ENCODE measurements at places on chromosomes 4 and X.

- DNase-seq: no peak
Measured at GRCh38 chrX:17459661-17460060, 84.7 kb downstream of the NHS start.

GRCh38 chr4:25813448-25814106 is 49.2 kb downstream of the SEL1L3 start:
- no peak for DNase-seq

DNA sequence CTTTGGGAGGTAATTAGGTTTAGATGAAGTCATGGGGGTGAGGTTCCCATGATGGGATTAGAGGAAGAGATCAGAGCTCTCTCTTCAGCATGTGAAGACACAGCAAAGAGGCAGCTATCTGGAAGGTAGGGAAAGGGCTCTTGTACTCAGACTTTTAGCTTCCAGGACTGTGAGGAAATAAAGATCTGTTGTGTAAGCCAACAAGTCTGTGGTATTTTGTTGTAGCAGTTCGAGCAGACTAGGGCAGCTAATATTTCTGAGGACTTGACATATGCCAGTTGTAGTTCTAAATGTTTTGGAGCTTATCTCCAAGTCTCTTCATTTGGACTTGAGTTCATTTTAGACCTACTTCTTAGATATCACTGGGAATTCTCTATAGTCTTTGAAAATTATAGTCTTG is 137.3 kb upstream of the PDE5A start:
- no peak for DNase-seq

GRCh38 chrX:101619364-101619763 is 1.6 kb upstream of the ARMCX6 start:
- DNase-seq: no peak

- no peak for DNase-seq
Measured at GRCh38 chr4:143986180-143986579, 33.0 kb downstream of the GYPB start.

- DNase-seq: no peak
Measured at GRCh38 chrX:47215291-47215900, 3.1 kb upstream of the CDK16 start.

GRCh38 chr4:177485528-177485927 is 43.3 kb upstream of the AGA start:
- DNase-seq: no peak

- DNase-seq: no peak
Measured at GRCh38 chr4:52091801-52092200, 40.7 kb downstream of the SPATA18 start.

DNA sequence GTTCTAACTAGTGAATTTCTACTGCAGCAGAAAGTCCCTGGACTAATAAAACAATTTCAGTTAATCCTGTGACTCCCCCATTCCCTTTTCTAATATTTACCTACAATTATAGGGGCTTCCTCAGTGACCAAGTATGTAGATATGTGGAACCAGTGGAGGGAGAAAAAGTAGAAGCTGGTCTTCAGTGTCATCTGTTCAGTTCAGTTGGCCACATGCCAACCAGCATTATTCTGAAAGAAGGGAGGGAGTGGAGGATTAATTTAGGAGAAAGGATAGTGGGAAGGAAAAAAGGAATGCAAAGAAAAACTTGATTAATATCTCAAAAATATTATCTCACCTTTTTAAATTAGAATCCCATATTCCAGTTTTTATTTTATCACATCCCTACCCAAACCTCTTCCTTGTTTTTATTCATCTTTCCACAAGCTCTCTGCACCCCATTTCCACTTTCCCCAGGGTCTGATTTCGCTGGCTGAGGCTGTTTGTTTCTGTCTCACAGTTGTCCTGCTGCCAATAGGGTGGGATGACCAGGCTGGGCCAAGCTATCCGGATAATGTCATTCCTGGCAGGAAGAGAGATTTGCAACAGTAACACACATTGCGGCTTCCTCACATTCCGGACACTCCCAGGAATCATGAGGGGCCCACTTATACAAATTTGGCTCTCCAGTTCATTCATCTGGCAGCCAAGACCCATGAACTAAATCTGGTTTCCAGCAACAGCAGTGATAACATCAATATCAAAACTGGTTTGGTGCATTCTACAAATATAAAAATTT is 24.6 kb upstream of the ANTXR2 start:
- no peak for DNase-seq

- DNase-seq: no peak
Measured at GRCh38 chrX:72255445-72255844, 16.6 kb upstream of the ERCC6L start.

DNA sequence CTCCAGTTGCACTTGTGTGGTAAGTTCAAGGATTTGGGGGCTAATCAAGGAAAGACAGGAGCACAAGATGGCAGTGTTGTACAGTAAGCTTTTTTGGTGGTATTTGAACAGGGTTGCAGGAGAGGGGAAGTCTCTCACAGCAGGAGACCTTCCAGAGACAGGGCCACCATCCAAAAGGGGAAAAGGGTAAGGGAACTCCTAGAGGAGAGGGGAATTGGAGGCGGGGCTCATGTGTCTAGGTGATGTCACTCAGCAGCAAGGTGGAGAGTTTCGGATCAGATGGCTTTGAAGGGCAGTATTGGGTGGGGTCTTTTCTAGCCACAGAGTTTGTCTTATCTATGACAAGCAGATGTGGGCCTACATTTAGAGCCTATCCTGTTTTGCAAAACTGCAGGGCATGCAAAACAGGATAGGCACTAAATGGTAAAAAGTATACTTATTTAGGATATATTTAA is 13.4 kb upstream of the RNF175 start:
- no peak for DNase-seq

DNA sequence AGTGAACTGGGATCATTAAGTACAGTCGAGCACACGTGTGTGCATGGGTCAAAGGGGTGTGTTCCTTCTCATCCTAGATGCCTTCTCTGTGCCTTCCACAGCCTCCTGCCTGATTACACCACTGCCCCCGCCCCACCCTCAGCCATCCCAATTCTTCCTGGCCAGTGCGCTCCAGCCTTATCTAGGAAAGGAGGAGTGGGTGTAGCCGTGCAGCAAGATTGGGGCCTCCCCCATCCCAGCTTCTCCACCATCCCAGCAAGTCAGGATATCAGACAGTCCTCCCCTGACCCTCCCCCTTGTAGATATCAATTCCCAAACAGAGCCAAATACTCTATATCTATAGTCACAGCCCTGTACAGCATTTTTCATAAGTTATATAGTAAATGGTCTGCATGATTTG is 22.3 kb downstream of the SLC34A2 start:
- no peak for DNase-seq

DNA sequence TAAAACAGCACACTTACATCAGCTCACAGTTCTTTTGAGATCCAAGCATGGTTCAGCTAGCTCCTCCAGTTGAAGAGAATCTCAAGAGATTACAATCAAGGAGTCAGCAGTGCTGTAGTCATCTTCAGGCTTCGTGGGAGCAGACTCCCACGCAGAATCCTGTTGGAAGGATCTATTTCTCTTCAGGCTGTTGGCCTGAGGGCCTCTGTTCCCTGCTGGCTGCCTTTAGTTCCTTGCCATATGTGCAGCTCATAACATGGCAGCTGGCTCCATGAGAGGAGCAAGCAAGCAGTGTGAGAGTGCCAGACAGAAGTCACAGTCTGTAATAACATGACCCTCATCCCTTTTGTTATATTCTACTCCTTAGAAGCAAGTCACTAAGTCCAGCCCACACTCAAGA is 168.6 kb downstream of the COX18 start:
- DNase-seq: no peak

DNA sequence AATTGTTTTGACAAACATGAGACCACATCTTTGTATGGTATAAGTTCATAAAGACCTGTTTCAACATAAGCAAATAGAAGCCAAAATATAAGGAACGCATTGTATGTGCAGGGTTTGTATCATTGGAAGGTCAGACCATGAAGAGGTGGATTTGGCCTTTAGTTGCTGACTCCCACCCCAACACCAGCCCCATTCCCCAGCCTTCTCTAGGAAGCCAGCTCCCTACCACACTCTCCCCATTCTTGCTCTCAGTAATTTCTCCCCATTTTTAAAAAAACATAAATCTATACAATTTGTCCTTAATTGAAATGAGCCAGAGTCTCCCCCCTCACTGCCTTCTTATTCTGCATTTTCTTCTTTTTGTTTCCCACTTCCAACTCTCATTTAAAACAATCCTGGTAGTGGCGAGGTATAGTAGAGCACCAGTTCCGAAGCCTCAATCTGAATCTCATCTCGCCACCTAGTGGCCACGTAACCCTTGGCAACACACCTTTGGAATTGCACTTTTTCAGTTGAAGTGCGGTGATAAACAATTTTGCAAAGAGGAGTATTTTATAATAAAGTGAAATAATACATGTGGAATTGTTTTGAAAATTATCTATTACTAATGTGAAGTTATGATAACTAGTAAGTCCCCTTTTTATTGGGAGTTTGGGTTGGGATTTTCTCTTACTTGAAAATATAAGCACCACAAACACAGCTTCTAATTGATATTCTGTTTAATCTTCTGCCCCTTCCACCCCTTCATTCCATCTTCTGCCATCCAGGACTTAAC is 126.6 kb downstream of the ASB9 start:
- DNase-seq: no peak

DNA sequence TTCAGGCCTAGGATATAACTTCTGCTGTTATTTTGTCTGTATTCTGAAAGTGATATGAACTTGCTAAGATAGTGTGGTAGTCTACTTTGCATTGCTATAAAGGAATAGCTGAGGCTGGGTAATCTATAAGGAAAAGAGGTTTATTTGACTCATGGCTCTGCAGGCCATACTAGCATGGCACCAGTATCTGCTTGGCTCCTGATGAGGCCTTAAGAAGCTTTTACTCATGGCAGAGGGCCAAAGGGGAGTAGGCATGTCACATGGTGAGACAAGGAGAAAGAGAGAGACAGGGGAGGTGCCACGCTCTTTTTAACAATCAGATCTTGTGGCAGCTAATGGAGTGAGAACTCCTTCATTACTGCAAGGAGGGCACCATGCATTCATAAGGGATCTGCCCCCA is 247.3 kb downstream of the GPAT3 start:
- no peak for DNase-seq

GRCh38 chrX:152072236-152072635 is 66.1 kb downstream of the MAGEA10 start:
- DNase-seq: no peak

DNA sequence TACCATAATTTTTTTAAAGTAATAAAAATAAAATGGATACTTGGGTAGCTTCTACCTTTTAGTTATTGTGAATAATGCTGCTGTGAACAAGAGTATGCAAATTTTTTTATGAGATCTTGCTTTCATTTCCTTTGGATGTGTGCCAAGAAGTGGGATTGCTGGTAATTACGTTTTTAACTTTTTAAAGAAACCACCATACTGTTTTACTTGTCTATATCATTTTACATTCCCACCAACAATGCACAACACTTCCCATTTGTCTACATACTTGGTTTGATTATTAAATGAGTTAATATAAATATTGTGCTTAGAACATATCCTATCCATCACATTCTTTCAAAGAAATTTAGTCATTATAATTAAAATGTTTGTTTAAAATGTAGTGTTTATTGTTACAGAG is 3.9 kb upstream of the SULT1B1 start:
- no peak for DNase-seq

DNA sequence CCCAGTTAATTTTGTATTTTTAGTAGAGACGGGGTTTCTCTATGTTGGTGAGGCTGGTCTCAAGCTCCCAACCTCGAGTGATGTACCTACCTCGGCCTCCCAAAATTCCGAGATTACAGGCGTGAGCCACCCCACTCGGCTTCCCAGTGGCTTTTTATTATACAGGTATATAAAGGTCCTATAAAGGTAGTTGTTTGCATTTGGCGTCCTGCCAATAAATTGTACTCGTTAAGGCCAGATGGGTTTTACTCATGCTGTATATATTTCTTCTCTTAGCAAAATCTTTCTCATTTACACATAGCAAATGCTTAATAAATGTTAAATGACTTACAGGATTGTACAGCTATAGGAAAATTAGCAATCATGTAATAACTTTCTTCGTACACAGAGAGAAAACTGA is 6.9 kb downstream of the SHROOM3 start:
- no peak for DNase-seq

DNA sequence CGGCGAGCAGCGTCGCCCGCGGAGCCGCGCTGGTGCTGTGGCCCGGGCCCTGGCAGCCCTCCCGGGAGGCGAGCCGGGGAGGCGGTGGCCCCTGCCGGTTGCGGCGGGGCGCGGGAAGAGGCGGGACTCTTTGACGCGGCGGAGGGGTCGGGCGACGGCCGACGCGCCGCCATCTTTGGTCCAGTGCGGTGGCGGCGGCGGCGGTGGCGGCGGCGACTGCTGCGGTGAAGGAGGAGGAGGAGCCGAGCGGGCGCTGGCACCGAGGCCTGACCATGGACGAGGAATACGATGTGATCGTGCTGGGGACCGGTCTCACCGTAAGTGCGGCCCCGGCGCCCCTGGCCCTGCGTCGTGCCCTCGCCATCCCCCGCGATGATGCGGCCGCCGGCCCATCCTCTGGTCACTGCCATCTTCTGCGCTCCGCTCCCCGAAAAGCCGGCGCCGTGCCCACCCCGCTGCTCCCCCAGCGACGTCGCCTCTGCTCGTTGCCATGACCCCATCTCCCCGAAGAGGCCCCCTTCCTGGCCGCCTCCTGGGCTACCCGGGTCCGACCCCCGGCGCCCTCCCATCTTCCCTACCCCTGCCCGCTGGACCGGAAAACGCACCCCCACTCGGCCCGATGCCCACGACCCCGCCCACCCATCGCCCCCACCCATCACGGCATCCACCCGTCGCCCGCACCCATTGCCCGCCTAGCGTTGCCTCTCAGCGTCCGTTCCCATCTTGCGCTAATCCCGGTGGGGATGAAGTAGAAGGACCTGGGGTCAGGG is at the start of gene GDI1:
GDI1 (plus strand) TSS at position 172 of the 770 bp plus-strand sequence; CDS start at position 273, 101 bp downstream.
- no peak for DNase-seq

GRCh38 chr4:140211693-140212092 is 57.7 kb upstream of the MAML3 start:
- DNase-seq: no peak

DNA sequence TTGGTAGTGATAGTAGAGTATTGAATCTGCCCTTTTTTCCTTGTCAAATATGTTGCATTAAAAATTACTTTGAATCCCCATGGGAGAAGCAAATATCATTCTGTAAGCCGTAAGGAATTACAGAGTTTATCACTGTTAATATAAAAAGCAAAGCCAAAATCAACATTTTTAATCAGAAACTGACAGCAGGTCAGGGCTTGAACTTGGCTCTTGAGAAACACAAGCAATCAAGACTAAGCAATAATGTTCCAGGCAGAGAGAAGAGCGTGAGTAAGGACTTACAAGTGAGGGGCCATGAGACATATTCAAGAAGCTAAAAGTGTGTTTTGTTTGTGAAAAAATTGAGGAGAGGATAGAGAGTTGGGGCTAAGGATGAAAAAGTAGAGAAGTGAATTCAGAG is 68.2 kb downstream of the ARHGAP6 start:
- no peak for DNase-seq

GRCh38 chr4:7107166-7107905 is 39.5 kb upstream of the GRPEL1 start:
- no peak for DNase-seq

DNA sequence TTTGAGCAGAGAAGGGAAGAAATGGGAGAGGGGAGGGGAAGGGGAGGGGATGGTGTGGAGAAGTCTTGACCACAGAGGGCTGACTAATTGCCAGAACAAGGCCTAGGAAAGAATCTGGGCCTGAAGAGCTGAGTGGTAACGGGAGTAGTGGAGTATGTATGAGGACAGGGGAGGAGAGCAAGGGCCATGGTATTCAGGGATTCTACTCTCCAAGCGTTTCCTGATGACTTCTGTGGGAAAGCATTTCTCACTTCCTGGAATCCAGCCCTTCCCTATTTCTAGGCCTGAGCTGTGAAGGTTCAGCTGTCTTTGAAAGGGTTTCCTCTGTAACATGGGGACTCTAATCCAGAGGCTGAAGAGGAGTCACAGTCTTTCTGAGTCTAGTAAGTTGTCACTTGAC is 19.7 kb upstream of the SOX3 start:
- DNase-seq: no peak

- DNase-seq: no peak
Measured at GRCh38 chr4:156060661-156061060, 107.0 kb upstream of the CTSO start.
